ENCODE measurements at places on chromosomes 6 and 20.

- no peak for DNase-seq
Observed at GRCh38 chr6:39912446-39912845, 21.8 kb downstream of the MOCS1 start.

DNA sequence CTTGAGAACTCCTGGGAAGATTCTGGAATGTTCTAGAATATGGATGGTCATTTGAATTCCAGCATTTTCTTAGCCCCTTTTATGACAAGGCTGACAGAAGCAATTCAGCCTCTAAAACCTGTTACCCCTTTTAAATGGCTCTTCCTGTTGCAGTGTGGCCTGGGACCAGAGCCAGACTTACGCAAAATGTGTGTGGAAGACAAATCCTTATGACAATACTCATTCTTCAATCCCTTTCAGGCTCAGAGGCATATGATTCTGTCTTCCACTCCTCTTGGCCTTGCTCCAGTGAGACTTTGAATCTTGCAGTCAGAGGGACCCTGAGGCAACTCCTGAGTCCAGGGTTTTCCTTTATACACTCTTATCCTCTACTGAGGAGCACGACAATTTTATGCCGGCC is 287.0 kb downstream of the CLIC5 start:
- no peak for DNase-seq

DNA sequence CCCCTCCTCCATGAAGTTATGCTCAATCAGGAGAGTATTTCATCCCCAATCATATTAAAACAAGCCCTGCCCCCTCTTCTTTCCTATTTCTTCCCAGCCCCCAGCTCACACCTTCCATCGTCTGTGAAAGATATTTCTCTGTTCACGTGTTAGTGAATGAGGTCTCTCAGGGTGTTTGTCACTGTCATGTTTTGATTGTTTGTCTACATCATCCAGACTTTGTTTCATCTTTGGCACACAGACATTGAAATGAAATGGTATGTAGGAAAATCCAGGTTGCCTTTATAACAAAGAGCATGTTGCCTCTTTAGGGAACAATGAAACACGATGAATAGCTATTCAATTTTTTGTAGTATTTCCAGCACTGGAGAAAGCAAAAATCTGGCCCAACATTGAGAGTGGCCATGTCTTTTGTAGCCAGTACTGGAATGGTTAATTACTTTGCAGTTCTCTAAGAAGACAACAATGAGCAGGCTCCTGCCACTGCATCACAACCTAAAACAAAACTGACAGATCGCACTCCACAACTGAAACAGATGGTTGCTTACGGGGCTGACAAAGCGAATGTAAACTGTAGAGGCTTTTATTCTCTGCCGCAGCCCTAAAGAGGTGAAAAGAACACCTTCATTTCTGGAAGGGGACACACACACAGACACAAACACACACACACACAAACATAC is 543.6 kb upstream of the CITED2 start:
- no peak for DNase-seq

DNA sequence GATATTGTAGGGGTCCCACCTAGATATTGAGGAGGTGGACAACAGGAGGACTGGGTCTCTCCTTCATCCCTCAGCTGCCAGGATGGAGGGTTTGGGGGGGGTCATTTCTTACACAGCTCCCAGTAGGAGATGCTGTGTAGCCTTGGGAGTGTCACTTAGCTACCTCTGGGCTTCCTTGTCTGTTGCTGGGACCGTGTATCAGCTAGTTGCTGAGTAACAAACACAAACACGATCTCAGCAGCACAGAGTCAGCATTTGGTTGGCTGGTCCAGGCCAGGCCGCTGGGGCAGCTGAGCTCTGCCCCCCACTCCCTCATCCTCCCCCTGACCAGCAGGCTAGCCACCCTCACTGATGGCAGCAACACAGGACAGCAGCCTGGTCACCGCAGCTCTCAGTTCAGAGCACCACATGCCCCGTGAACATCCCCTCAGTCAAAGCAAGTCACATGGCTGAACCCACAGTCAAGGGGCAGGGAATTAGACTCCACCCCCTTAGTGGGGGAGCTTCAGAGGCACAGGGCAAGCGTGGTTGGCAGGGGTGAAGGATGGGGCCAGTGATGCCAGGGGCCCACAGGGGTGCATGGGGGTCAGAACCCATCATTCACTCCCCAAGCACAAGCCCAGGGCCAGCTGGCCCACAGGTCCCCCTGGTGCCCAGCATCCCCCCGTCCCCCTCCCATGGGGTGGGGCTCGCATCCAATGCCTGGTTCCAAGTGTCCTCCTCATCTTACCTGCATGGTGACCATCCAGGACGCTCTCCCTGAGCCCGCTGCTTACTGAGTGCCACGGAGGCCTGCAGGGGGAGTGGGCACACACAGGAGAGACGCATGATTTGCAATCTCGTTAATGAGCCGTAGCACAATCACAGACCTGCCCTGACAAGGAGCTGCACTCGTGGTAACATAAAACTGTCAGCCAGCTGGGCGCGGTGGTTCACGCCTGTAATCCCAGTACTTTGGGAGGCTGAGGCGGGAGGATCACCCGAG is 112.4 kb downstream of the TAF4 start:
- no peak for DNase-seq

- no peak for DNase-seq
Observed at GRCh38 chr6:144898741-144899140, 613.6 kb downstream of the UTRN start.

GRCh38 chr6:28770732-28771131 is 153.1 kb downstream of the TRIM27 start:
- DNase-seq = no peak

DNA sequence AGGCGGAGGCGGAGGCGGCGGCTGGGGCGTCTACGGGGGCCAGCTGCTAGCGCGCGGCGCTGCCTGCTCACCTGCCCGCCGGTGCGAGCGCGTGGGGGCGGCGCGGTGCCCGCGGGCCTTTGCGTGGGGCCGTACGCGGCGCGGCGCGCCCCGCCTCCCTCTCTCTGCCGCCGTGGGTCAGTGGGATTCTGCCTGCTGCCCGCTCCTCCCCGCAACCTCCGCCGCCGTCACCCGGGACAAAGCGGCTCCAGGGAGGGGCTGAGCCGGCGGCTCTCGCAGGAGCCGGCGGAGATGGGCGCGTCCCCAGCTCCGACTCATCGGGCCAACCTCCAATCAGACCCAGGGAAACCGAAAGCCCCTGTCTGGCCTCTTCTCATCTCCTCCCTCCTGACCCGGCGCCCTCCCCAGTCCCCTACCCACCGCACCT is at the start of gene RCAN2:
RCAN2 (minus strand) TSS at position 249 of the 427 bp plus-strand sequence.
- no peak for DNase-seq

DNA sequence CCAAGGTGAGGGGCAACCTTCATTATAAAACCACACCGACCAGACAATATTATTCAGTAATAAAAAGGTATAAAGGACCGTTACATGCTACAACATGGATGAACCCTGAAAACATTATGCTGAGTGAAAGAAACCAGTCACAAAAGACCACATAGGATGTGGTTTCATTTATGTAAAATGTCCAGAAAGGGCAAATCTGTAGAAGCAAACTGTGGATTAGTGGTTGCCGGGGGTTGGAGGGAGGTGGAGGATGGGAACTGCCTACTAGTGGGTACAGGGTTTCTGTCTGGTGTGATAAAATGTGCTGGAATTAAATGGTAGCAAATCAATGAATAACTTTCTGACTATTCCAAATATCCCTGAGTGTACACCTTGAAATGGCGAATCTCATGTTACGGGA is 10.2 kb upstream of the PRND start:
- DNase-seq = no peak
